NCI-H2081 (cell line): ENCODE measurements at places on chromosomes 4 and X.

DNA sequence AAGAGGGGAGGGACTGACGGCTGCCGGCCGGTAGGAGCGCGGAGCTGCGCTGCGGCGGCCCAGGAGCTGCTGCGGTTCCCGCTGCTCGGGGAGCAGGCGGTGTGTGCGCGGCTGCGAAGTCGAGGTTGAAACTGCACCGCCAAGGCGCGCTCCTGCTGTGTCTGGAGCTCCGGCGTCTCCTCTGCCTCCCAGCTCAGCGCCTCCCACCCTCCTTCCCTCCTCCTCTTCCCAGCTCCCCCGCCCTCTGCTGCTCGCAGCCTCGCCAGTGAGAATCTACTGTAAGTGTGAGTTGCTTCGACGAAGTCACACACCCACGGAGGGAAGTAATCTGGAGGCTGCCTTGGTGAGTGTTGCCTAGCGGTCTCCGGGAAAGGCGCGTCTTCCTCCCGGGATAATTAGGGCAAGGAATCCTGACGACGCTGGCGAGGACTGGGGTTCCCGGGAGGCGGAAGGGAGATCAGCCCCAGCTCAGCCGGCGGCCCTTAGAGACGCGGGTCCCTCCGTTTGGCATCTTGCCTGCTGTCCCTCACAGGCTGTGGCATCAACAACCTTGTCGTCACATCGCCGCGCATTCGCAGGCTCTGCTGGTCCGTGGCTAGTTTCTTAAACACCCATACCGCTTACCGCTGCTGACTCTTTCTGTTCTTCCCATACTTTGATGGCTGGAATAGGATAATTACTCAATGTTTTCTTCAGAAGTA, at the start of gene EPHA5:
Gene EPHA5, minus strand, starts transcription at position 159 of the 701 bp plus-strand sequence. CDS start 747 bp downstream, outside the sequence.
- DNase-seq = peak; percentile 39

GRCh38 chrX:40644176-40644575, 3.2 kb downstream of the CXorf38 start:
- DNase-seq = no peak

GRCh38 chr4:151166636-151167035, 67.2 kb downstream of the RPS3A start:
- peak; percentile 26 for DNase-seq

- DNase-seq = peak; percentile 3
Measured at GRCh38 chr4:44056721-44057151, 391.9 kb downstream of the KCTD8 start.

- no peak for DNase-seq
Measured at GRCh38 chr4:85970535-85970934, 389.3 kb downstream of the MAPK10 start.

DNA sequence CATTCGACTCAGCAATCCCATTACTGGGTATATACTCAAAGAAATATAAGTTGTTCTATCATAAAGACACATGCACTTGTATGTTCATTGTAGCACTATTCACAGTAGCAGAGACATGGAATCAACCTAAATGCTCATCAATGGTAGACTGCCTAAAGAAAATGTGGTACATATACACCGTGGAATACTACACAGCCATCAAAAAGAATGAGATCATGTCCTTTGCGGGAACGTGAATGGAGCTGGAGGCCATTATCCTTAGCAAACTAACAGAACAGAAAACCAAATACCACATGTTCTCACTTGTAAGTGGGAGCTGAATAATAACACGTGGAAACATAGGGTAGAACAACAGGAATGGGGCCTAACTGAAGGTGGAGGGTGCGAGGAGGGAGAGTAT, 44.9 kb downstream of the TMEM131L start:
- no peak for DNase-seq
